COLO829 (cell line): ENCODE measurements at places on chromosomes 13 and 19.

DNA sequence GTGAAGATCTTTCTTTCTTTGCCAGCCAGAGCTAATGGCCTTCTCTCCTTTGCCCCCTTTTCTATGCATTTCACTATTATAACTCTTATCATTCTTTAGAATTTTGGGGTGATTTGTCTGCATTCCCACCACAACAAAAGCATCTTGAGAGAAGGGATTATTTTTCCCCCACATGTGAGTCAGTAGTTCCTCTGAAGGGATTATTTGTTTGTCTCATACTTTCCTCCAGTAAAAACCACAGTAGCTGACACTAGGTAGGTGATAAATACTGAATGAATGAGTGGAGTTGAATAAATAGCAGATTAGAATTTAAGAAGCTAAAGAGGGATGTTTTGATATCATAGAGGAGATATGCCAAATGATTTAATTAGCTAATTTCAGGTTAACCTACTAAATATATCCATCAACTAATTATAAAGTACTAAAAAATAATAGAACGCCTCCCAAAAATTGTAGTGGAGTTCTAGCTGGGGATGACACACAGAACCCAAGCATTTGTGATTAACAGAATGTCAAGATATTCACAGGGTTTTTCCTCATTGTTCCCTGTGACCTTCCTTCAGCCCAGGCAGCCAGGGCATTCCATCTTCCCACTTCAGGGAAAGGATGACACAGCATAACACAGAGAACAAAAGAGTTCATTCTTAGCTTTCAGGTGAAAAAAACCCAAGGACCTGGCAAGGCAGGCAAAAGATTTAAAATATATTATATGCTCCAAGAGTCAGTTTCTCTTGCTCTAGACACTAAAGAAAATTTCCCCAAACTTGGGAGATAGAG, 3.5 kb upstream of the TBC1D4 start:
- peak; percentile 67 for DNase-seq

- DNase-seq = peak; percentile 79
Measured at GRCh38 chr13:51605698-51606097, 21.4 kb downstream of the WDFY2 start.

DNA sequence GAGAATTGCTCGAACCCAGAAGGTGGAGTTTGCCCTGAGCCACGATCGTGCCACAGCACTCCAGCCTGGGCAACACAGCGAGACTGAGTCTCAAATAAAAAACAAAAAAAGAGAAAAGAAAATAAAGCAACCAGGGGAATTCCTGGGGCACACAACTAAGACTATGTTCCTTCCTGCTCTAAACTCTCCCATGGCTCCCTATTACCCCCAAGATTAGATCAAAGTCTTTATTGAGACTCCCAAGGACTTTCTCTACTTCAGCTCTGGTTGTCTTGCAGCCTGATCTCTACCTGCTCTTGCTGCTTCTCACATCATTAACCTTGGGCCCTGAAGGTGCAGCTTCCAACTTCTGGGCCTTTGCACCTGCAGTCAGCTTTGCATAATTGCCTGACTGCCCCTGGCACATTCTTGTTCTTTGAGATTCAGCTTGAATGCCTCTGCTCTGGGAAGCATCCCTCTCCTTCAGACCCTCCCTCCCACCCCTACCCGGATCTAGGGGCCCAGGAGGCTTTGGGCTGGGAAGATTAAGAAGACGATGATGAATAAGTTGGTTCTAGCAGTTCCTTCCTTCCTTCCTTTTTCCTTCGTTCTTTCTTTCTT, 16.8 kb upstream of the CERS4 start:
- DNase-seq = no peak

DNA sequence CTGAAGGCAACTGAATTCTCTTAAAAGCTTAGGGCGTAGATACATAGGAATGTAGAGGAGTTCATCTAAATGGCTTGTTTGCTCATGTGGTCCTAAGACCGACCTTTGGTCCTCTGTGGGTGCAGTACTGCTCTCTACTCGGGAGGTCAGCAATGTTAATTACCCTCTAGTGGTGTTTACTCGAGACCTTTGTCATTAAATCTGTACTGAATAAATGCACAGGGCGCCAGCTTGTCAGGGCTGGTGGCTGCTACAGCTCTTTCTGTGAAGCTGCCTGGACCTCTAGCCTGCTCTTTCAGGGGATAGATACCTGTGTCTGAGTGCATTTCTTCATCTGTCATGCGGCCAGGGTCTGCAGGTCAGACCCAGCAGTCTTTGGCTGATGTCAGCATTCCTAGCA, 29.2 kb upstream of the MPHOSPH8 start:
- DNase-seq = no peak

DNA sequence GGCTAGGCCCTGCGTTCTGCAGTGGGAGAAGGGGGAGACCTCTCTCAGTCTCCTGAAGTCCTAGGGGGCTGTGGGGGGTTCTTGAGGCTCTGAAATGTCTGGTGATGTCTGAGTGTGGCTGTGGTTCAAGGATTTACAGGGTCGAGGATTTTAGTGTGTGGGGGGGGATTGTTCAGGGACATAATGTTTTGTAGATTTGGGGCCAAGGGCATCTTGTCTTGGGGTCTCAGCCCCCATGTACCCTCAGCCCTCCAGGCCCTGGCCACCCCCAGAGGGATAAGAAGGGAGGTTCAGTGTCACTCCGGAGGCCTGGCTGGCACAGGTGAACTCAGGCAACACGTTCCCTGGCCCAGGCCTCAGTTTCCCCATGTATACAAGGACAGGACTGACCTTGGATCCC, 2.4 kb upstream of the APC2 start:
- no peak for DNase-seq

- DNase-seq = no peak
Measured at GRCh38 chr13:61797397-61797796, 381.7 kb upstream of the PCDH20 start.
